GM13977 (cell line): ENCODE measurements at places on chromosomes 5 and 9.
A peak's percentile ranks its signal among the peaks of the same experiment; 100 is the strongest.

GRCh38 chr5:154477382-154478223 is 424 bp downstream of the HAND1 start:
- DNase-seq, result peak; percentile 48

DNA sequence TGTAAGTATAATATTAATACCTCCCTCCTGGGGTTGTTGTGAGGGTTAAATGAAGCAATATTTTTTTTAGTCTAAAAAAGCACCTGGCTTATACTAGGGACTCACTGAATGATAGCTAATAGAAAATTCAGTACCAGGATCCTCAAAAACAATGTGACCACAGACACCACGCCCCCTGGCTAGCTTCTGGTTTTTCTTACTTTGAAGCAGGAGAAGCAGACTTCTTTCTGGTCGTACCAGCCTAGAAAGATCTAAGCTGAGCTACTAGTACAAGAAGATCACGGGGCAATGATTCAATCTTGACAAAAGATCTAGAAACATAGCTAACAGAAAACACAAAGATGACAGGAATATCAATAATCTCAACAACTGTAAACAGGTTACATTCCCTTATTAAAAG is 218.5 kb upstream of the SLC30A5 start:
- no peak for DNase-seq

DNA sequence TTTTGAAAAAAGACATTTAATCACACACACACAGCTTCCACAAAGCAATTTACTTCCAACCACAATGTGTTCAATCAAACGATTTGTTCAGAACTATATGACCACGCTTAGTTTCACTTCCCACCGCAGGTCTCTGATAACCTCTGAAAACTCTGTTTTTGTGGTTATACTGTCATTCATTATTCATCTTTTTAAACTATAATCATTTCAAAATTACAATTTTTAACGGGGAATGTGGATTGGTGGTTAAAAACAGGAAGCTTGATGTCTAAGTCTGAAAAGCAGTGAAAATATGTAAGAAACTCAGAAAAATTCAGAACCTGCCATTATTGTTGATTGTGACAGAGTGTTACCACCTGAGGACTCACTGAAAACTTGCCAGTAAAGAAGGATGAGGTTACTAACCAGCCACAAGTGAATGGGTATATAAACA is 12.7 kb upstream of the TMEM174 start:
- DNase-seq, result peak; percentile 20

- no peak for DNase-seq
Measured at GRCh38 chr9:32596096-32596865, 23.3 kb upstream of the NDUFB6 start.

DNA sequence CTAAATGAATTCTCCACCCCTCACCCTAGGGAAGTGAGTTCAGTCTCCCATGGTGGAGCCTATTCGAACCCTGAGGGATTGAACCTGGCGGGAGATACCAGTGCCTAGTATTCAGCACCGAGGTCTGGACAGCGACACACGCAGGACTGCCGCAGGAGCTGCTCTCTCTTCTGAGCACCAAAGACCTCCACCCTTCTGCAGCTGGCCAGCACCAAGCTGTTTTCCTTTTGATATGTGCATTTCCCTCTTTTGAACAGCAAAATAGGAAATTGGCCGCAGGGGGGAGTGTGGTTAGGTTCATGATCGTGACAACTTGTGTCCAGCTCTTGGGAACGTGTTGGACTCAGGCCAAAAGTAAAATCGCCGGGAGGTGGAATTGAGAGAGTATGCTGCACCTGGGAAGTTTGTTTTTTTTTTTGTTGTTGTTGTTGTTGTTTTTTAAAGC is 1.2 kb upstream of the PCSK1 start:
- DNase-seq, result peak; percentile 28

DNA sequence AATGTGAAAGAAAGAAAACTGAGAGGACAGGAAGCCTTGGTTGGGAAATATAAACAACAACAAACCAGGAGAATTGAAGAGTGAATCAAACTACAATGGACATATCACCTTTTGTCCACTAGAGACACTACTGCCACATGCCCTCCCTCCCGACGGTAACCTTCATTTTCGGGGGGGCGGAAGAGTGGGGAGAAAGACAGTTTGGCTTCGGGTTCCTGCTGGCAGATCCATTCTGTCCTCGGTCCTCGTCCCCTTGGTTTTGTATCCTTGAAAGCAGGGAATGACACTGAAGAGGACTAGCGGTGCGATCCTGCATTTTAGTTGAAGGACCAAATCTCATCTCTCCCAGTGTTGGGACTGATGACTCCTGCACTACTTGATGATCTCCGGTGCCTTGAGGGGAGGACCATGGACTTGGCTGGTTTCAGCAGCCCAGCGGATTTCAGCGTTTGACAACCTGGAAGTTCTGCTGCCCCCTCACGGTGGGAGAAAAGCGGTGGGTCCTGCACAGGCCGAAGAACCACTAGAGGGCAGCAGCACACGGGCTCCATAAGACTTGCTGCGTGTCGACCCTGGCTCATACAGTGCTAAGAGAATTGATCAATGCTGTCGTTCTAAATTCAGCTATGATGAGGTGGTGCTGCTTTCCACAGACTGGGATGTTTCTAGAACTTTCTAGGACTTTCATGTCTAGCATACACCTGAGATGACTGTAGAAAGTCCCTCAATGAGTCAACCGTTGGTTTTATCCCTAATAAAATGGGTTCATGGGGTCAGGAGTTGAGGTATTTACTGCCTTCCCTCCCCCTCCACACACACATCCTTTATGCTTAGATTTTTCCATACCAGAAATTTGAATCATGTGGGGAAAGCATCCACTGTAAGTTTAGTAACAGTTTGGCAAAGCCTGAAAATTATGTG is 15.1 kb upstream of the ZNF131 start:
- DNase-seq, result peak; percentile 82

DNA sequence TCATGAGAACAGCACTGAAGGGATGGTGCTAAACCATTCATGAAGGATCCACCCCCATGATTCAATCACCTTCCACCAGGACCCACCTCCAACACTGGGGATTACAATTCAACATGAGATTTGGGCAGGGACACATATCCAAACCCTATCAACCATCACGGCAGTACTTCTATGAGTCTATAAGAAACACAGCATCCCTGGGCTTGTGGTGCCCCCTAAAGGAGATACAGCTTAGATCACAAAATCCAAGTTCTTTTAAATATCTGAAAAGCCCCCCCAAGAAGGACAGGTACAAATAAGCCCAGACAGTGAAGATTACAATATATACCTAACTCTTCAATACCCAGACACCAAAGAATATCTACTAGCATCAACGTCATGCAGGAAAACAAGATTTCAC is 233.7 kb upstream of the ADRA1B start:
- no peak for DNase-seq

DNA sequence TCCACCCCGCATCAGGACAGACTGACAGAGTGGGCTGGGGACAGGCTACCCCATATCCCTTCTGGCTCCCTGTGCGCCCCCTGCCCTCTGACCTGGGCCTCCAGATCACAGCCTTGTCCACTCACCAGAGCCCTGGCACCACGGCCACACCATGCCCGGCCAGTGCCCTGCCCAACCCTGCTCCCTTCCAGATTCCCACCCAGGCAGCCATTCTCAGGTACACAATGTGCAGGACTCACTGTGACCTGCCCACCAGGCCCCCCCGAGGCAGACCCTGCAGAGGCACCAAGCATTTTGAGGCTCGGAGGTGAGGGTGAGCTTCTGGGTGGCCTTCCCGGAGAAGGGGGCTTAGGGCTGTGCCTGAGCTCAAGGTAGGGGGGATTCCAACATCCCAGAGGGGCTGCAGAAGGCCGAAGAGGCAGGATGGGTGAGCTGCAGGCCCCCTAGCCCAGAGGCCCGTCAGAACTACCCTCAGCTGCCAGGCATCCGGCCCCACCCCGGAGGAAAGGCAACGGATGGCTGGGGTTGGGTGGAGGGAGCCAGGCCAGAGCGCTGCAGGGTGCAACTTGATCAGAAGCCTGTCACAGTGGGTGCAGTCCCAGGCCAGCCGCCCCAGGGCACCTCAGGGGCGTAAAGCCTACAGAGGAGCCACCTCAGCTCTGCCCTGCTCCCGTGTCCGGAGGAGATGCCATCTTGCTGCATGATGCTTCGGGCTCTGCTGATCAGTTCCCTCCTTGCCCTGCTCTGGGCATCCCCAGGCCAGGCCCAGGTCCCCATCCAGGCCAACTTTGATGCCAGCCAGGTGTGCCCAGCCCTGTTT is at the start of gene LCNL1:
Gene LCNL1, plus strand, starts transcription at position 762 of the 820 bp plus-strand sequence. CDS start 594 bp downstream, outside the sequence.
- DNase-seq, result no peak

DNA sequence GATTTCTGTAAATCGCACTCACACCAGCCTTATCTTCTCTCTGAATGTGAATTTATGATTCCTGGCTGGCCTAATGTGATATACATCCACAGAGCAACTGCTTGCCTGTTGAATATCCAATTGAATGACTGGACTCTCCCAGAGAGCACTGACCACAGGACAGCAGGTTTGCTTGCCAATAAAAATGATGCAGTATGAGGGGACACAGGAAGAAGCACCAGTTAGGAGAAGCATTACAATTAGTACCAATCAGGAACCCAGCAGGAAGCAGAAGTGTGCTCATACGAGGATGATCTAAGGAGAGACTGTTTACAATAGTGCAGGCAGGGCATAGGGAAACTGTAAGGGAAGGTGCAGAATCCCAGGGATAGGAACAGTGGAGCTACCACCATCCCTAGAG is 127.2 kb upstream of the ZNF366 start:
- DNase-seq, result no peak

GRCh38 chr5:9288234-9288633 is 257.6 kb downstream of the SEMA5A start:
- DNase-seq, result no peak

DNA sequence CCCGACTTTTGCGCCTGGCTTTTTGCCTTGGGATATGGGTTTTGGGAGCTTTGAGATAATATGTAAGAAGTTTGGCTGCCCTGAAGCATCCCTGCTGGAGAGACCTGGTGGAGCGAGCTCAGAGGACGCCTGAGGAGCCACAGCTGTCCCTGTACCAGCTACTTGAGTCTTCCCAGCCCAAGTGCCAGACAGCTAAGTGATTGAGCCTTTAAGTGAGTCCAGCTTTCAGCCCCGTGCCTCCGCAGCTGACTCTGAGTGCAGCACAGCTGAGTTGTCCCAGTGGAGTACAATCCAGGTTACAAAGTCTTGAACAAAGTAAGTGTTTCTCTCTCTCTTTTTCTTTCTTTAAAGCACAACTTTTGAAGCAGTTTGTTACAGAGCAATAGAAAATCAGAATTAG is 203.8 kb upstream of the DAP start:
- no peak for DNase-seq

- no peak for DNase-seq
Measured at GRCh38 chr9:112132356-112132755, 42.7 kb downstream of the SUSD1 start.

- DNase-seq, result no peak
Measured at GRCh38 chr9:91276513-91276912, 85.2 kb downstream of the AUH start.

DNA sequence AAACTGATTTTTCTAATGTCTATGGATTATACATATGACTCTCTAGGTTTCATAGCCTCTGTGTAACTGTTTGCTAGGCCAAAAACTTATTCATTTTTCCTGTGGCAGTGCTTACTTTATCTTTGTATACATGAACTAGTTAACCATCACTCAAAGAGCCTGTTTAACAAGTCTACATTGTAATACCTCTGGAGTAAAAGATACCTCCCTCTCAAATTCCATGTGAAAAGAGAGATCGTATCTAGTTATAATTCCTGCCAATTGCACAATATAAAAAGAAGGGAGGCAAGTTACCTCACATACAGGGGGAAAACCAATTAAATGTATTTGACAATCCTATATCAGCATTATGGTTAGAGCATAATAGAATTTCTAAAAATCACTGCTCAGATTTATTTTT is 271.9 kb upstream of the ST8SIA4 start:
- DNase-seq, result no peak

GRCh38 chr9:2493109-2493508 is 128.5 kb upstream of the VLDLR start:
- no peak for DNase-seq

DNA sequence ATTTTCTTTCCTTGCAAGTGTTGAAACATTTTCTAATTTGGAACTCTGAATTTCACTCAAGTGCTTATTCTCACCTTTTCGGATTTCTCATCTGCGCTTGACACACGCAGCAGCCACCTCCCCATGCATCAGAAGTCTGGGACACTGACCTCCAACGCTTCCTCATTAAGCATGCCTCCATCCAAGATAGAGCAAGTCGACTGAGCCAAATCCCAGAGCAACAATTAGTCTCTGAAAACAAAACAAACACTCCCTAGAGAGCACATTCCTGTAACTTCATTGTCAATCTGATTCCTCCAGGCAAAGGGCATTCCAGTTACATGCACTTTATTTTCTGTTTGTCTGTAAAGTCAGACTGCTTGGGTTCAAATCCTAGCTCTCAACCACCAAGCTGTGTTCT is 5.7 kb downstream of the CD180 start:
- no peak for DNase-seq

DNA sequence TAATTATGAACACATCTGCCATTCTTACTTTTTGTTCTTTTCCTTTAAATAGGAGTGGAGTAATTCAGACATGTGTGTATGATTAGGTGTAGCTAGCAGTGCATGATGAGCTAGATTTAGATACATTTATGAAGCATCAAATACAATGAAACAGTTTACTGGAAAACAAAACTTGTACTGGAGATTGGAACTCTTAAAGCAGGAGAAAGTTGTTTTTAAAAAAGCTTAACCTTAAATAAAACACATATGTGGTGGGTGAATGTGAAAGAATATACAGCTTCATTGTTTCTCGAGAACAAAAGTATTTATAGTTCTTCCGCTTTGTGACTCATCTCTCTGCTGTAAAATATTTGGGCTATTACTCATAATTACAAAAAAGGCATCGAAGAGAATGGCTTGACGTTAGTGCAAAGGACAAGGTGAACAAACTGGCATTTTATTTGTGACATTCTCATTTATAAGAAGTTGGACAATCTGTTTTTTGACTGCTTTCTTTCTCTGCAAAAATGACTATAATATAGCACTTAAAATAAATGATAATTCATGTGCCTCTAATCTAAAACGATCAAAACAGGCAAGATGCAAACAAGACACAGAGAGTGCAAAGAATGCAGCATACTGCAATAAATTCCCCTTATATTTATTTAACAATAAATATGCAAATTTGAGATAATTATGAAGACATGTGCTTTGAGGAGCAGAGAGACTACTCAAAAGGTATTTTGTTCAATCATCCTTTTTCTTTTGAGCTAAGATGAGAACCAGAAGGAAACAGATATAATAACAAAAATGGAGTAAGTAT is 478.8 kb downstream of the CETN3 start:
- peak; percentile 4 for DNase-seq

- no peak for DNase-seq
Measured at GRCh38 chr9:5909976-5910375, 19.3 kb downstream of the MLANA start.

DNA sequence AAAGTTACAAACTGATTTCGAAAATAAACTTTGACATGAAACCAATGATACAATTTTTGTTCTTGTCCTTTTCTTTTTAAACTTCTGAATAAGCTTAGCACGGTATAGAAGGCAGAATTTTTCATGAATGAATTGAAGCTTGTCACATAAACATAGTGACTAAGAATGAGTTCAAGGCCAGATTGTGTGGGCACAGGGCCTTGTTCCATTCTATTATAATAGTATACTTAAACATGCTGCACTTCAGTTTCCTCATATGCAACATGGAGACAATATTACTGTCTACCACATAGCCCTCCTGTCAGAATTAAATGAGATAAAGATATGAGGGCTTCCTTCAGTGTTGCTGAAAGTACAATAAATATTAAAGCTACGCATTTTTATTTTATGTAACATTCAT is 204.2 kb upstream of the HAPLN1 start:
- no peak for DNase-seq

GRCh38 chr9:90888941-90889340 is 87.3 kb downstream of the SYK start:
- DNase-seq, result no peak
